ENCODE measurements at places on chromosomes 16 and 17.

DNA sequence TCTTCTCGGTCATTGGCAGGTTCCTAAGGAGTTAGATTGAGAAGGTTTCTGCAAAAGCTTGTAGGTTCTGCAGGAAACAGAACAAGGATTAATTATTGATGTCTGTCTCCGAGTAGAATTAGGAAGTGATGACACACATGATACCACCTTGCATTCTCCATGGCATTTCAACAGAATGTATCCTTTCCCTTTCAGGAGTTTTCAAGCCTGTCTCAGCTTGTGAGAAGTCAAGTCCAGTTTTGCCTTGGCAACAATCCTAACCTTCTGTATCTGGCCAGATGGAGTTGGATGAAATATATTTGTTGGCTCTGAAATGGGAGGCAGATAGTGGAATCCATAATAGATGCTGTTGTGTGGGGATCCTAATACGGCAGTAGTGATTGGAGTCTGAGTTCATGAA, 235.5 kb downstream of the SHISA9 start:
- peak; percentile 76 for DNase-seq

DNA sequence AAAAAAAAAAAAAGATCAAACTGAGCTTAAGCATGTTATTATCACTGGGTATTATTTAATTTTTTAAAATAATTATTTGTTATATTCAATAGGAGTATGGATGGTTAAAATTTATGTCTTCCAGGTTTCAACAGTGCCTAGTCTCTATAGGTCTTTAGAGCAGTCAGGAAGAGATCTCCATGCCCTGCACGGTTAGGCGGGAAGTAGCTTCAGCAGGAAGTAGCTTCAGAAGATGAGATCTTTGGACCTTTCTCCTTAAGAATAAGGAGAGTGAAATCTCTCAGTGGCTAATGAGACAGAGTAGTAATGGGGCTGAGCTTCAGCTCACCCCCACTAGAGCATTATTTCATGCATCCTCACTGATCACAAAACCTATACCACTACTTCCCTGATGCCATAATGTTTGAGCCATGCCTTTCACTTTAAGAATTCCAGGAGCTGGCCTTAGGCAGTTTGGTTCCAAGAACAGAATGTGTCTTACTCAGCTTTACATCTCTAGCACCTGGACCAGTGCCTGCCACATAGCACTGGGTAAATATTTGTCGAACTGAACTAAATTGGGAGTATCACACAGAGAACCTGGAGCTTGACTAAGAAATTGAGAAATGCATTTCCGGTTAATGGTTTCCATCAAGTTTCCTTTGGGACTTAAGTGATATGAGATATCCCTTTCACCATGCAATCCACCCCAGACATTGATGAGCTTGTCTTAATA, 43.5 kb downstream of the SCPEP1 start:
- peak; percentile 10 for DNase-seq

DNA sequence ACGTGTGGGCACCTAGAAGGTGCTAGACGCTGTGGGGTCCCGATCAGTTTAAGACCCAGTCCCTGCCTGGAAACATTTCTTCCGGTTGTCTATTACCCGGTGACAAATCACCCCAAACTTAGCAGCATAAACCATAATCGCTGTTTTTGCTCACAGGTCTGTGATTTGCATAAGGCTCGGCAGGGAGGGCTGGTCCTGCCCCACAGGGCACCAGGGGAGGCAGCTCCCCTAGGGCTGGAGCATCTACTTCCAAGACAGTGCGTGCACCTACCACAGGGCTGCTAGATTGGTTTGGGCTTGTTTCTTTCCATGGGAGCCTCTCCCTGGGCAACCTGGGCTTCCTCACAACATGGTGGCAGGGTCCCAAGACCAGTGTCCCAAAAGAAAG, 214.5 kb upstream of the CIBAR2 start:
- DNase-seq, result no peak

GRCh38 chr16:50151322-50151721, 1.8 kb upstream of the TENT4B start:
- DNase-seq, result no peak

DNA sequence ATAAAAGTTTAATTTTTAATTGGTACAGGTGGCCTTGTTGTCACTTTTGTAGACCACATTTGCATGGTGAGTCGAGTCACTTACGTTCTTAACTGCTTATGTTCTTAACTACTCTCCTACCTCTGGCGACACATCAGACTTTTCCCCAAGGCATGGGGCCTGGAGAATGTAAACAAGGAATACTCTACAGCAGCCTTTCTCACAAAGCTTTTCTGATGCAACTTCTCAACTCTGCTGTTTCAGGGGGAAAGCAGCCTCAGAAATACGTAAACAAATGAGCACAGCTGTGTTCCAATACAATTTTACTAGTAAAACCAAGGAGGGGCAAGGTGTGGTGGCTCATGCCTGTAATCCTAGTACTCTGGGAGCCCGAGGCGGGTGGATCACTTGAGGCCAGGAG, 6.9 kb downstream of the KARS1 start:
- no peak for DNase-seq

DNA sequence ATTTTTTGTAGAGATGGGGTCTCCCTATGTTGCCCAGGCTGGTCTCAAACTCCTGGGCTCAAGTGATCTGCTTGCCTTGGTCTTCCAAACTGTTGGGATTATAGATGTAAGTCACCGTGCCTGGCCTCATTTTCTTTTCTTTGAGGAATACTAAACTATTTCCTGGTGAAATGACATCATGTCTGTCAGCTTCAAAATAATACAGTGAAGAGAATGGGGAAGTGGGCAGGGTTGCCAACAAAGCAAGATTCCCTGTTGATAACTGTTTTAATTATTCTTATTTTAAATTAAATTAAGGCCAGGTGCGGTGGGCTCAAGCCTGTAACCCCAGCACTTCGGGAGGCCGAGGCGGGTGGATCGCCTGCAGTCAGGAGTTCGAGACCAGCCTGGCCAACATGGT, 21.1 kb downstream of the PIPOX start:
- DNase-seq, result no peak

- peak; percentile 99 for DNase-seq
Measured at GRCh38 chr17:20063665-20064648, 54.8 kb downstream of the SPECC1 start.
